ENCODE measurements at places on chromosomes 13 and 19.

GRCh38 chr19:46887240-46887782 lies 26.5 kb downstream of the ARHGAP35 start:
- no peak for DNase-seq

GRCh38 chr13:83508771-83509301 lies 373.4 kb downstream of the SLITRK1 start:
- no peak for DNase-seq

GRCh38 chr19:16862826-16863415 lies 25.9 kb upstream of the F2RL3 start:
- no peak for DNase-seq

GRCh38 chr13:80962173-80962572 lies 621.2 kb upstream of the SPRY2 start:
- no peak for DNase-seq

DNA sequence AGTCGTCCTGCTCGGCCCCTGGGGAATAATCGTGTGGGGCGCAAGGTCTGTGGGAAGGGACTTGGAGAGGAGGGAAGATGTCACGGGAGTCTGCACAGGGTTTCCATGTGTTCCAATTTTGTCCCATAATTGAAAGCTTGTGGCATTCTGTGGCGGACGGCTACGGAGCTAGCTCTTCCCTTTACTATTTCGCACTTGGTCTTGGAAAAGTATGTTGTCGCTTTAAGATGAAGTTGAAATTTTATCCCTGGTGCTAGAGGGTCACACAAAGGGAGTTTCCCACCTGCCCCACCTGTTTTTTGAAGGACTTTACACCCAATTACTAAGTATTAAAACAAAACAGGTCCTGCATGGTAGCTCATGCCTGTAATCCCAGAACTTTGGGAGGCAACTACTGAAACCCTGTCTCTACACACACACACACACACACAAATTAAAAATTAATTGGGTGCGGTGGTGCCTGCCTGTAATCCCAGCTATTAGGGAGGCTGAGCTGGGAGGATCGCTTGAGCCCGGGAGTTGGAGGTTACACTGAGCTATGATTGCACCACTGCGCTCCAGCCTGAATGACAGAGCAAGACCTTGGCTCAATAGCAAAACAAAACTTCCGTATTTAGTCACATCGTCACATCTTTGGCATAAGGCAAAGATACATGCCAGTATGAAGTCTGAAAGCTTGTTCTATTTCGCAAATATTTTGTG lies 967 bp upstream of the TPT1 start:
- DNase-seq: peak; percentile 44

- DNase-seq: no peak
Observed at GRCh38 chr13:76720821-76721220, 165.4 kb downstream of the KCTD12 start.

- DNase-seq: no peak
Observed at GRCh38 chr13:83906240-83906820, 24.1 kb upstream of the SLITRK1 start.

- DNase-seq: no peak
Observed at GRCh38 chr13:113065406-113066141, 40.0 kb upstream of the F7 start.

DNA sequence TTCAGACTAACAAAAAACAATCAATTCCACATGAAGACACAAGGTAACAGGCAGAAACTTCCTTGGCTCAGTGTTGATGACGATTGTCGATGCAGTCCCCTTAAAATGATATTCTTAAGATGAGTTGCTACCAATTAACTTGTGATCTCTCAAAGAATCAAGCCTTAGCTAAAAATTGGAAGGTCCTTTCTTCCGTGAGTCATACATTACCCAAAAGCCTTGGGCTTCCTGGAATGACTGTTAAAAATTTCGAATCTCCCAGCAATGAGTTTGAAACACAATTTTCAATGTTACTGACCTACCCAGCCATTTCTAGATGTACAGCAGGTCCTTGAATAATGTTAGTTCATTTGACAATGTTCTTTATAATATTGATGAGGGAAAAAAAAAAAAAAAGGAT lies 28.0 kb upstream of the RB1 start:
- DNase-seq: no peak

GRCh38 chr13:42720113-42720857 lies 61.1 kb upstream of the FAM216B start:
- DNase-seq: peak; percentile 9

GRCh38 chr13:32261567-32261966 lies 53.6 kb downstream of the ZAR1L start:
- DNase-seq: peak; percentile 18

DNA sequence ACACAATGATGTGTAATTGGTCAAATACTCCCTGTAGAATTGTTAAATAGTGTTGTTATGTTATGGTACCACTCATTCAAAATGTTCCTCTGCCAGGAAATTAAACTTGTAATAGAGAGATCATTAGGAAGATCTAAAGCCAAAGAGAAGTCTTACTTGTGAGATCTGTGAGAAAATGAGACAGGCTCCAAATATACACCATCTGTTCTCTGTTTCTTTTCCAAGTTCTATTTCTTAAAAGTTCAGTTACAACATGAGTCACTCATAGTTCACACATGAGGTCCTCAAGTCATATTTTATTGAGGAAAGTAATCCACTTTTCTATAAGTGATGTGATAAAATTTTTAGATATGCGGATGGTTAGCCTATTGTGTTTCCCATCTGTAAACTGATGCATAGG lies 1038.1 kb upstream of the PRR20A start:
- DNase-seq: no peak

- DNase-seq: peak; percentile 95
Observed at GRCh38 chr13:41060082-41060723, 1.1 kb upstream of the WBP4 start.

- peak; percentile 39 for DNase-seq
Observed at GRCh38 chr19:10514211-10515145, 2.8 kb downstream of the S1PR5 start.

DNA sequence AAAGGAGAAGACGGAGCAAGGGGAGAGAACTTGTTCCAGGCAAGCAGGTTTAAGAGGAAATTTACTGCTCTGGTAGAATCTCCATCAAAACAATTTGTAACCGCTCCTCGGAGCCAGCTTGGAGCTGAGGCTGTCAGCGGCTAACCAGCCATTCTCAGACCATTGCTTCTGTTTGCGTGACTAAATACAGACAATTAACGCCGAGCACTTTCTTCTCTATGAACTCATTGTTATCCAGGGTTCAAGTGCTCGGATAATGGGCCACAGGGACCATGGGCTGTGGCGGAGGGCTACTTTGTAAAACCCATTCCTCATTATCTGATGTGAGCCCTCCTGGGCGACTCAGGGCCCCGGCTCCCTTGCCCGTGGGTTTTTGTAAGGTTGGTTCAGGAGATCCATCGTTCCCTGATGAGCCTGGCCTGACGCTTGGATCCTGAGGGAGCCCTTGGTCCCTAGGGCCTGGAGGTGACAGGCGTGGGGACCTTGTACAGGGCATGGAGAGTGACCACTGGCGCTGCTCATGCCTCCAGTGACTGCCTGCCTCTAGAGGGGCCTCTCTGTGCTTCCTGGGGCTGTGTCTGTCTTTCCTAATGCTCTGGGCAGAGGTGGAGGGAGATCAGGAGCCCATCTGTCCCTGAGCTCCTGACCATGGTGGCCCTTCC lies 61.5 kb upstream of the ZNF536 start:
- no peak for DNase-seq
